ENCODE measurements at places on chromosomes 6 and 20. TPM values are rescaled to one million over a fixed set of nuclear protein-coding genes. Genes with fewer than 3 reads are reported as not detected.

TMEM151B gene
- not detected for total RNA-seq

SLC4A11 gene
- total RNA-seq, result 0.83 TPM

GRCh38 chr20:25551413-25552215 lies 33.7 kb downstream of the NINL start:
- H3K27ac ChIP-seq, result no peak overlapping the region
- no peak overlapping the region for H3K4me3 ChIP-seq
- H3K36me3 ChIP-seq, result no peaks in the 10 kb centered on the region
- no peak for DNase-seq
- no peaks in the 10 kb centered on the region for H3K27me3 ChIP-seq

DNA sequence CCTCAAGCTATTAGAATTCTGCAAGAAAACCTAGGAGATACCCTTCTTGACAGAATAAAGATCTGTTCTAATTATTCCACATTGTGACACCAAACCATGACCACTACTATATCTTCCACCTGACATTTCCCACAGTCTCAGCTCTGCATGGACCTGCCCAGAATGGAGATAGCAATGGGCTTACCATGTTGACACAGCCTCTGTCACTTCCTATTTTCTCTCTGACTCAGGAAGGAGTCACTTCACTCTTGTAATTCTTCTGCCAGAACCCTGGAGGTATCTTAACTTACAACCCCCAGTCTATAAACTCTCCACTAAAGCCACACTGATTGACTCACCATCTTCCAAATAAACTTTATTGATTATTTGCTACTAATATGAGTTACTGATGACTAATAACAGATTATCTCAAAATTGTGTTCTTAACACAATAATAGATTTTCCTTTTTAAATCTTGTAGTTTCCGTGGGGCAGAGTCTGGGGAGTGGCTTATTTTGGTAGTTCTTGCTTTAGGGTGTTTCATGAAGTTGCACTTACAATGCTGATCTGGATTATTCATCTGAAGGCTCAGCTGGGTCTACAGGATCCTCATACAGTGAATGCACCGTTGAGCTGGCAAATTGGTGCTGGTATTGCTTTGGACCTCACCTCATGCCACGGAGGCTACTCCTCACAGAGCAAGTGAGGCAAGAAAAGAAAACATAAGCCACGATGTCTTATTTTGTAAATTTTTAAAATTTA lies 869.9 kb downstream of the KIF16B start:
- no peaks in the 10 kb centered on the region for H3K4me1 ChIP-seq
- no peak overlapping the region for H3K4me3 ChIP-seq
- DNase-seq, result no peak
- no peaks in the 10 kb centered on the region for H3K36me3 ChIP-seq
- no peaks in the 10 kb centered on the region for H3K27me3 ChIP-seq
- H3K27ac ChIP-seq, result no peak overlapping the region

GRCh38 chr6:10587656-10588406 lies 66.7 kb downstream of the GCNT2 start:
- no peak overlapping the region for H3K27ac ChIP-seq
- no peaks in the 10 kb centered on the region for H3K36me3 ChIP-seq
- DNase-seq, result no peak

DNA sequence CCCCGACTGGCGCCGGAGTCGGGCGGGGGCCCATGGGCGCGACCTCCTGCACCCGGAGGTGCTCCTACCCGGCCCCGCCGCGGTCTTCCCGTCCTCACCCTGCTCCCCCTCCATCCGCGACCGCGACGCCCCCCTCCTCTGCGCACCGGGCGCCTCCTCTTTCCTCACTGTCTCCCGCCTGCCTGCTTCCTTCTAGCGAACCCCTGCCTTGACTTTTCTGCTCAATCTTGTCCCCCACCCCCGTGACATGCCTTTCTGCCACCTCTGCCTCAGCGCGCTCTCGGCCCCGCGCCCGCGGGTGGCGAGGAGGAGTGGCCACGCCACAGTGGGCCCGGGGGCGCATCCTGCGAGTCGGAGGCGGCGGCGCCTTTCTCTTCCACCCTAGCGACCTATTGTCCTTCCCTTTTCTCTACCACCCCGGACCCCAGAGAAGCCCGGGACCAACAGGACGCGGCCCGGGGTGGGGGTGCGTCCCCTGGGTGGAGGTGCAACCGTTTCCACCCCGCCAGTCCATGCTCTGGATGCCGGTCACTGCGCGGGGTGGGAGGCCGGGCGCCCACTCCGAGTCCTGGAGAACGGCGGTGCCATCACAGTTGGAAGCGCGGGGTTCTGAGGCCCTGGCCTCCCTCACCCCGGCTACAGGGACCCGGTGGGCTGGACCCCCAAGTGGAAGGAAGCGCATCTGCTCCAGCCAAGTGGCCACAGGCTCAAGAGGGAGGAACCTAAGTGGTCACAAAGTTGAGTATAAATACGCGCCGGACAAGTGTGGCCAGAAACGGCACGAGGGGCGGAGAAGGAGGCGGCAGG lies 2.0 kb downstream of the PDE10A start:
- H3K36me3 ChIP-seq, result no peaks in the 10 kb centered on the region
- no peak overlapping the region for H3K27ac ChIP-seq
- DNase-seq, result no peak
- no peak overlapping the region for H3K4me3 ChIP-seq

PRDM13 gene
- total RNA-seq, result not detected

EDN1 gene
- 0.15 TPM for total RNA-seq

PI3 gene
- not detected for total RNA-seq

CCDC170 gene
- not detected for total RNA-seq

DNA sequence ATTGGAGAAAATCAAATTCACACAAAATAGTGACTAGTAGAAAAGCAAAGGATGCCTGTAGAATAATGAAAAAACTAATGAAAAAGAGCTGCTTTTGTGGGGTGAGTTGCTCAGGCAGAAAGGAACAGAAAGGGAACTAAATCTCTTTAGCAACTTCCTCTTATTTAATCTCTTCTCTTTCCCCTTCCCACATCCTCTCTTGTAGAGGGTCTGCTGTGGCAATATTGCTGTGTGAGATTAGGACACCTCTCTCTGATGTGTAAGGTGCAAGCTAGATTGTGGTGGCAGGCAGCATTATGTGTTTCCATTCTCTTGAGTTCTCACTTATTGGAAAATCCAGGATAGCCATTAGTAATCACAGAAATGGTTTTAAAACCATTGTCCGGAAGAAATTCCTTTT lies 49.7 kb downstream of the SYNE1 start:
- no peaks in the 10 kb centered on the region for H3K36me3 ChIP-seq
- H3K4me3 ChIP-seq, result no peak overlapping the region
- no peak for DNase-seq

- DNase-seq, result no peak
- no peaks in the 10 kb centered on the region for H3K27me3 ChIP-seq
- no peak overlapping the region for H3K4me3 ChIP-seq
- H3K27ac ChIP-seq, result no peak overlapping the region
- H3K36me3 ChIP-seq, result no peaks in the 10 kb centered on the region
Observed at GRCh38 chr6:155936551-155936950, 480.9 kb upstream of the NOX3 start.

DNA sequence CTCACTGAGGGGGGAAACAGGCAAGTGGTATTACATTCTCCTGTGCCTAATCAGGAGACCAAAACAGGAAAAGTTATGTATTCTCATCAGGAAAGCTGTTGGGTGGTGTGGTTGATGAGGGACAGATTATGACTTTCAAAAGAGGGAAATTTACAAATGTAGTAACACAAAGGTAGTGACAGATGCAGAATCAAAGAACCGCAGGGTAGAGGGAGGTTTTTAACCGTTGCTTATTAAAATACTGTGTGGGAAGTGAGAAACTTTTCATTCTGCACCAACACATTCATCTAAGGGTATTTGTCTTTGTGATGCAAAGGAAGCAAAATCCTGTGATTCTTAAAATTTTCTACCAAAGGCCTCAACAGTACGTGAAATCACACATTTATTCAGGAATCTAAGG lies 288.2 kb upstream of the MAN1A1 start:
- no peak for DNase-seq
- H3K27me3 ChIP-seq, result no peaks in the 10 kb centered on the region
- H3K4me1 ChIP-seq, result no peaks in the 10 kb centered on the region
- H3K27ac ChIP-seq, result no peak overlapping the region

DNA sequence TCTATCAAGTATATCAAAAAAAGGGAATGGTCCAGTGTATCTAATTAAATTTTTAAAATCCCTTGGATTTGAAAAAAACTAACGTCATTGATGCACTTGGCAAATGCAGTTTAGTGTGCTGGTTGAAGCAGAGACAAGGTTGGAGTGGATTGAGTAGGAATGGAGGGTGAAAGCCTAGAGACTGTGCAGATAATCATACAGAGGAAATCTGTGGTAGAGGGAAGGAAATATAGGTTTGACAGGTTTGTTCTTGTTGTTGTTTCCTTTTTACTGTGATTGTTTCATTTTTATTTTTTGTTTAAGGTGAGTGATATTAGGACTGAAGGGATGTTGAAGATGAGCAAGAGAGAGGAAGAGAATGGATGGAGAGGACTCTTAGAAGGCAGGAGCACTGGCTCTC lies 29.0 kb upstream of the L3MBTL3 start:
- no peaks in the 10 kb centered on the region for H3K36me3 ChIP-seq
- DNase-seq, result no peak
- no peak overlapping the region for H3K4me3 ChIP-seq
- no peak overlapping the region for H3K27ac ChIP-seq
- no peaks in the 10 kb centered on the region for H3K27me3 ChIP-seq
- peaks cover 9% of the 10 kb centered on the region for H3K4me1 ChIP-seq

OSER1 gene
- 36.6 TPM for total RNA-seq

DNA sequence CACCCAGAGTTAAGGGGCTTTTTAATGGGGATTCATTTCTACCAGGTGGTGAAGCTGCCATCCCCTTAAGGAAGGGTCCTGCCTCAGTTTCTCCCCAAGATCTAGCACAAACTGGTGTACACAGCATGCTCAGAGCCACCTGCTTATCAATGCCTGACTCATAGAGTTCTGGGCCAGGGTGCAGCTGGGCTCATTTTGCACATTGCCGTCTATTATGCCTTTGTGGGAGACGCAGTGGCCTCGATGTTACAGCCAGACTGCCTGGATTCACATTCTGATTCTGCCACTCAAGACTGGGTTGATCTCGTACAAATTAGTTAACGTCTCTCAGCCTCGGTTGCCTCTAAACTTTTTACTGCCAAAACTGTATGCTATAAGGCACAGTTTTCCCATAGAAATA lies 365.7 kb downstream of the ZFAND3 start:
- no peak overlapping the region for H3K4me3 ChIP-seq
- H3K27ac ChIP-seq, result no peak overlapping the region
- no peaks in the 10 kb centered on the region for H3K27me3 ChIP-seq
- no peak for DNase-seq

GRCh38 chr6:611928-612327 lies 45.0 kb downstream of the HUS1B start:
- no peak for DNase-seq
- H3K4me1 ChIP-seq, result no peaks in the 10 kb centered on the region
- H3K27me3 ChIP-seq, result no peaks in the 10 kb centered on the region
- no peak overlapping the region for H3K27ac ChIP-seq
- no peak overlapping the region for H3K4me3 ChIP-seq

- no peaks in the 10 kb centered on the region for H3K27me3 ChIP-seq
- H3K4me1 ChIP-seq, result peaks cover 59% of the 10 kb centered on the region
- H3K36me3 ChIP-seq, result no peaks in the 10 kb centered on the region
- H3K27ac ChIP-seq, result no peak overlapping the region
- no peak for DNase-seq
Observed at GRCh38 chr20:62742979-62743776, 34.5 kb downstream of the NTSR1 start.

C4B gene
- 5.0 TPM for total RNA-seq

HLA-DOB gene
- total RNA-seq, result 0.61 TPM

DNA sequence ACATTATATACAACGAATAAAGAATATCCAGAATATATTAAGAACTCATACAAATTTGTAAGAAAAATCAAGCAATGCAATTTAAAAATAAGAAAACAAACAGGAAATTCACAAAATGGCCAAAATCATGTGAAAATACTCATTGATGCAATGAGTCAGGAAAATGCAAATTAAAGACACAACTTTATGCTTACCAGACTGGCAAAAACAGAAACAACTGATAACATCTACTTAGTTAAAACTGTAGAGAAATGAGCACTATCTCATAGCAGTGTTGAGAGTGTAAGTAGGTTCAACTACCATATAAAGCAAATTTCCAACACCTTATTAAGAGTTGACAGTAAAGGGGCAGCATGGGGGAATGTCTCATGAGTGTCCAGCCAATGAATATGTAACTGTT lies 62.3 kb downstream of the SYCP2 start:
- H3K36me3 ChIP-seq, result no peaks in the 10 kb centered on the region
- H3K27ac ChIP-seq, result no peak overlapping the region
- no peak overlapping the region for H3K4me3 ChIP-seq
- no peaks in the 10 kb centered on the region for H3K27me3 ChIP-seq
- no peaks in the 10 kb centered on the region for H3K4me1 ChIP-seq

ATP6V1G2 gene
- 6.0 TPM for total RNA-seq

DNA sequence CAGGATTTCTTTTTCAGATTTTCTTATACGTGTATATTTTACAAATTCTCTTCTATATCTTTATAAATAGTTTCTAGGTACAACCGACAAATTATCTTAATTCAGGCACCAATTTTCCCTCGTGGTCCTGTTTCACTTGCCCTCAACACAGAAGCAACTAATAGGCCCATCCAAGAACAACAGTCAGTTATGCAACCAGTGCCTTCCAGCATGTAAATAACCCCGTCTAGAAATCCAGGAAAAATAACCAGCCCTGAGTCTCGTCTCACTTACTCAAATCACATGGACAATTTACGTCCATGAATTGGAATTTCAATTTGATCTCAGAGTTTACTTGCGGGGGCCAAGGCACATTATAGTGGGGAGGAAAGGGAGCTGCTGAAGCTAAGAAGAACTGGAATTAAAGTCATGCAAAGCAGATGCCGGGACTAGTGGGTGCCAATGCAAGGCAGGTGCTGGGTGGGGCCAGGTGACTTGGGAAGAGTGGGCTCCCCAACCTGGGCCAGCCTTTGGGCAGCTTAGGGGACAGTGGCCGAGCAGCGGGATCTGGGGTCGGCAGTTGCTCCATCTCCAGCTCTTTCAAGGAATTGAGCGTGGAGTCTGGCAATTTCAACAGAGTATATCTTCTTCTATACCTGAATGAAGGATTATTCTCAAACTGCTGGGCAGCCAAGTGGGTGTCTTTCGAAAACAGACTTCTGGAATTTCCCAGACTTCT lies 121.7 kb downstream of the EDN3 start:
- no peak for DNase-seq
- H3K27me3 ChIP-seq, result peaks cover 3% of the 10 kb centered on the region
- H3K4me3 ChIP-seq, result no peak overlapping the region

DNA sequence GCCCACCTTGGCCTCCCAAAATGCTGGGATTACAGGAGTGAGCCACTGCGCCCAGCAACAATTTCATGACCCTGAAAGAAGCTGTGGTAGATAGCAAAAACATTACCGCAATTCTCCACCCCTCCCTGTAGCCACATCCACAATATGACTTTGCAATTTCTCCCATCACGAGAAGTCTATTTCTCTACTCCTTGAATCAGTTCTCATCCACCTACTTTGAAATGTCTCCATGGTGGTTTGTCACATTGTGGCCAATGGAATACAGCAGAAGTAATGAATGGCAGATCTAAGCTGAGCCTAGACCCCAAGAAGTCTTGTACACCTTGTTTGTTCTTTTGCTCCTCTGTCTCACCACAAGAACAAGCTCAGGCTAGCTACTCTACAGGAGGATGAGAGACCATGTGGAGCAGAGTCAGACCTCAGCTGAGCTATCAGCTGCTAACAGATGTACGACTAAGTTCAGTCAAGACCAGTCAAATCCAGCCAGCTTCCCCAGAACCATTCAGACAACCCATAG lies 6.3 kb downstream of the OXT start:
- peaks cover 9% of the 10 kb centered on the region for H3K27me3 ChIP-seq
- no peak overlapping the region for H3K4me3 ChIP-seq
- peaks cover 13% of the 10 kb centered on the region for H3K4me1 ChIP-seq
- no peaks in the 10 kb centered on the region for H3K36me3 ChIP-seq
